Stimulated activated CD8-positive, alpha-beta memory T cell treated with anti-CD3 and anti-CD28 coated beads, Interleukin-4, amount 100 ng/mL, for 1 hour (primary cell): ENCODE measurements at places on chromosomes 4 and X.

GRCh38 chr4:183478123-183478522, 26.7 kb upstream of the ING2 start:
- no peak for DNase-seq

DNA sequence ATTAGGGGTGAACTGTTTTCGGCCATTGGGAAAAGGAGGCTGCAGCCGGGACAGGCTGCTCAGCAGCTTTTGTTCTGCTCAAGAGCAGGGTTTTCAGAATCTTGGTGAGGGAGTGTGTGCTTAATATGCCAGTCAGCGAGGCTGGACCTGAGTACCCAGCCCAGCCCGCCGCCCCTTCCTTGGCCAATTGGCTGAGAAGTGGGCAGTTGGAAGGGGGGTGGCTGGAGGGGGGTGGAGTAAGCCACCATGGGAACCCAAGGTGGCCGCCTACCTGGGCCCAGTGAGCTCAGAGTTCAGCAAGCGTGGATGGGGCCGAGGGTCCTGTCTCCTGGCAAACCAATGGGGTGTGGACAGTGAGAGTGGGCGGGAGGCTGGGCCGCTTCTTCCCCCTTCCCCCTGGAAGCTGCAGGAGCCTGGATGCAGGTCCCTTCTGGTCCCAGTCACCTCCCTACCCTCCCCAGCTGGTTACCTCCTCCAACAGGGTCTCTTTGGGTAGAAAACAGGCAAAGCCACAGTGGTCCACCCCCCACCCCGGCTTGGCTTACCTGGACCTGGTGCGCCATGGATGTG, 52.5 kb downstream of the SORCS2 start:
- DNase-seq, result no peak

GRCh38 chr4:188876881-188877280, 737.6 kb downstream of the TRIML1 start:
- no peak for DNase-seq

- DNase-seq, result no peak
Measured at GRCh38 chr4:73894001-73894400, 24.8 kb downstream of the CXCL1 start.

DNA sequence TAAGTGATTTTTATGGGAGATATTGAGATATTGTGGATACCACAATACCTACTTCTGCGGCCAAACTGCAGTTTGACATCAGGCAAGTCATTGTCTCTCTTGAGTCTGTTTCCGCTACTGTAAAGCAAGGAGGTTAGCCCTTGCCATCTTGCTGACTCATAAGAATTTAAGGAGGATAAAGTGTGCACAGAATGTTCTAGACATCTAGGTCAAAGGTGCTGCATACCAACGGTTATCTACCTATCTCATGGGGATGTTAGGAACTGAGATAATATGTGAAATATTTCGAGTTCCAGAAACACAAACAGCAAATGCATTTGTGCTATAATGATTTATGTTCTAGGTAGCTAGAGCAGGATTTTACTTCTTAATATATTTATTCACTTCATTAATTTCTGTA, 211.5 kb upstream of the NR3C2 start:
- DNase-seq, result no peak

DNA sequence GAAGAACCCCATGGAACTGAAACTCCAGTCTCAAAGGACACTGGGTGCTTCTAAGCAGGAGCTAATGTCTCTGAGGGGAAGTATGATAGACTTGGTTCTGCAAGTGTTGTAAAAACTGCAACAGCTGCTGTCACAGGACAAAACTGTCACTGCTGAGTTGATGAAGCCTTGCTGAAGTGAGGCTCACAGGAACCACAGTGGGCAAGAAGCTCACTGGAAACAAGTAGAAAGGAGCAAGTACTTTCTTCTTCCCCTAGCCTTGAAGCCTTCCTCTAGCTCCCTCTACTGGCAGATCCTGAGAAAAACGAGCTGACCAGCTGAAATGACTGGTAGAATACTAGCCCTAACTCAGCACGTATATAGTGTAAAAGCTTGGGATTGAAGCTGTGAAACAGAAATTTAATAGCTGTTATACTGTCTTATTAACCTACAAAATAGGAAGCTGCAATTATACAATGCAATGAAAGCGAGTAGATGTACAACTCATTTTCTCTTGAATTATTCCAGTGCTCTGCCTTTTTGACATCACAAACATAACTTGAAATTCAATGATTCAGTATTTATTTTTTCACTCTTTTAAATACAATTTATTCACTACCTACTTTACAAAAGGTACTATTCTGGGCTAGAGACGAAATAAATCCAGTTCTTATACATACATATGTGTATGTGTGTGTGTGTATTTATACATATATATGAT, 91.4 kb downstream of the GABRB1 start:
- DNase-seq, result no peak

DNA sequence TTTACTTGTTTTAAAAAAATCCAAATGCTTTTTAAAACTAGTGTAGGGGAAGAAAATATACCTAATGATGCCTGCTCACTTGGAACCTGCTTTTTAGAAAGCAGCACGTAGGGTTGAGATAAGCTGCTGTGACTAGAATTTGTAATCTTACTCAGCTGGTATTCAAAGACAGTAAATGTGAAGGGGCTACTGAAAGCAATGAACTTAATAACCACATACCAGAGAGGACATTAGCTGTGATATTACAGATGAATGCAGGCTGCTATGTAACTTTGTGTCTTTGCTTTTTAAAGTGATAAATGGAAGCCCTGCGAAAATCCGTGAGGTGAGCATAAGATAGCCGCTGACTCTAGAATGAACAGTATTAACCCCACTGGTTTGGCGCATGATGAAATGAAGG, 124.1 kb downstream of the TRIML1 start:
- DNase-seq, result no peak

- no peak for DNase-seq
Measured at GRCh38 chr4:140260227-140260626, 106.2 kb upstream of the MAML3 start.

DNA sequence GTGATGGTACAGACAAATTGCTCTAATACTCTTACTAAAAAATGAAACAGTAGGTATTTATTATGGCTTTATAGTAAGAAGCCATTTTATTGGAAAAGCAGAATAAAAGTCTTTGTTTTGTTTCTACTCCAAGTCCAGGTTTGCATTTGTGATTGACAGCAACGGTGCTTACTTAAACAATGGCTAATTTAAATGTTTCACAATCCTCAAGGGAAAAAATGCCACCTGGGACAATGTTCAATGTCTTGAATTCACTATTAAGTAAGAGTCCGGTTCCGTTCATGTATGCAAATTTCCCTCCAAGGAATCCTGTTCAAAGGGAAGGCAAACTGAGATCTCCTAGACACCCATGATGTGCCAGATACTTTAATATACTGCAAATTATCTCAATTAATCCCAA, 123.6 kb downstream of the RBM47 start:
- no peak for DNase-seq

- no peak for DNase-seq
Measured at GRCh38 chr4:88535090-88535755, 11.6 kb upstream of the PYURF start.

- DNase-seq, result no peak
Measured at GRCh38 chr4:97593248-97593647, 550.0 kb downstream of the STPG2 start.

- no peak for DNase-seq
Measured at GRCh38 chr4:148126825-148127224, 315.4 kb downstream of the NR3C2 start.

GRCh38 chr4:155252327-155252726, 43.9 kb downstream of the NPY2R start:
- no peak for DNase-seq
